ENCODE measurements at places on chromosomes 2 and 18.

GRCh38 chr2:47179388-47179787 is 24.3 kb upstream of the STPG4 start:
- no peak for DNase-seq

- no peak for DNase-seq
Measured at GRCh38 chr2:224645722-224646121, 60.6 kb upstream of the CUL3 start.

GRCh38 chr2:8219631-8220355 is 462.1 kb upstream of the ID2 start:
- no peak for DNase-seq

GRCh38 chr2:71554028-71554705 is 100.8 kb downstream of the DYSF start:
- DNase-seq = no peak

GRCh38 chr18:12101266-12101665 is 7.6 kb downstream of the ANKRD62 start:
- no peak for DNase-seq

DNA sequence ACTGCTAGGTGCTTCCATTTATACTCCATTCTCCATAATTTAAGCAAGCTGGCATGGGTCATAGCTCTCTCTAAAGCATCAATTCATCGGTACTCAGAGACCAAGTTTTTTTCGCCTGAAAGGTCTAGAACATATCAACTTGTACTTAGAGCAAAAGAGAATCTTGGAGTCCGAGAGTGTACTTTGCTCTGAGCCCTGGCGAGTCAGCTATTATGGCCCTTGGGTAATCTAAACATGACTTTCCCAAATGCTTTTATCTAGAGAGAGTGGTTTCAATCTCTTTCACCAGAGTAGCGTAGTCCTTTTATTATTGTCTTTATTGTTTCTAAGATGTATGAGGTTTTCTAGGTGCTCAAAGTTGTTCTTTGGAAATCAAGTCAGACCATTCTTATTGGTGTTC is 34.4 kb downstream of the MAIP1 start:
- DNase-seq = no peak

DNA sequence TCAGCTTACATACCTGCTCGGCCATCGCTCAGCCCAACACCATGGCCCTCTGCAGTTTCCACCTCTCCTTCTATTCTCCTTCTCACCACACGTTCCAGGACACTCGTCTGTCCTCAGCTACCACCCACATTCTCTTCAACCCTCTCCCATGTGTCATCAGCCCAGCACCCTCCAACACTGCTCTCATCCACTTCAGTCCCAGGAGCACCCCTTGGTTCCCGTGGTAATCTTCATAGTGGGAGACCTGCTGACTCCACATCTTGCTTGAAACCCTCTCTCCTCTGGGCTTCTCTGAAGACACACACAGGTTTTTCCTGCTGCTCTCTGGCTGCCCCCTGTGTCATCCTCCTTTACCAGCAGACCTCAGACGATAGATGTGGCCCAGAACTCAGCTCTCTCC is 228.7 kb downstream of the GBX2 start:
- no peak for DNase-seq

DNA sequence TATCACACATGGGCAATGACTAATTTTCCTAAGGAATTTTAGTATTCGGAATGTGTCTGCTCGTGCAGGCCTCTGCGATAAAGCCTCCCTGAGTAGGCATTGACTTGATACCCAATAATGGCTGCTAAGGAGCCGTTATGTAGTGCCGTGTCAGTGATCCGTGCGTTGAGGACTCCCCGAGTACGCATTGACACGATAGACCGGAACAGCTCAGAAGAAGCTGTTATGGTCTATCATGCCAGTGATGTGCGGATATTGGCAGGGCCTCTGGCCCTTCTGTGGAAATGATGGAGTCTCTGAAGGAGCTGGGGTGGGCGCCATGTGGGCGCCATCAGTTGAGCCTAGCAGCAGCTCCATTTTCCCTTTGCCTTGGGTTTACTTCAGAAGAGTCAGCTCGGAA is 29.1 kb downstream of the ZEB2 start:
- DNase-seq = no peak

- no peak for DNase-seq
Measured at GRCh38 chr2:241001413-241002274, 3.2 kb downstream of the SNED1 start.

- no peak for DNase-seq
Measured at GRCh38 chr18:31447530-31448191, at the start of gene DSG3. TSS of gene DSG3 (plus strand) at chr18:31447741. CDS start at chr18:31447878, 137 bp downstream.

DNA sequence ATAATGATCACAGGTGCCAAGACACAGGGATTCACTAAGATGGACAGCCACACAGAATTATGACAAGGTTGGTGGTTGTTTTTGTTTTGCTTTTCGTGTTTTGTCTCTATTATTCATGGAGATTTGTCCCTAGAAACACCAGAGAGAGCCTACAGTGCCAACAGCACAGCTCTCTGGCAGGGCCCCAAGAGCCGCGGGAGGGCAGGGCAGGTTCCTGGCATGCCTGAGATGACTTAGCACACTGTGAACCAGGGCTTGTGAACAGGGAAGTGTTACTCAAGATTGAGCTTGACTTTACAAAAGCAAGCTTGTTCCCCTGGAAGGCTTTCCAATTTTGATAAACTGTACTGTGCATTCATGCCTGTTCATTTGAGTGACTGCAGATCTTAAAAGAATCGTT is 437.4 kb upstream of the SALL3 start:
- DNase-seq = no peak

DNA sequence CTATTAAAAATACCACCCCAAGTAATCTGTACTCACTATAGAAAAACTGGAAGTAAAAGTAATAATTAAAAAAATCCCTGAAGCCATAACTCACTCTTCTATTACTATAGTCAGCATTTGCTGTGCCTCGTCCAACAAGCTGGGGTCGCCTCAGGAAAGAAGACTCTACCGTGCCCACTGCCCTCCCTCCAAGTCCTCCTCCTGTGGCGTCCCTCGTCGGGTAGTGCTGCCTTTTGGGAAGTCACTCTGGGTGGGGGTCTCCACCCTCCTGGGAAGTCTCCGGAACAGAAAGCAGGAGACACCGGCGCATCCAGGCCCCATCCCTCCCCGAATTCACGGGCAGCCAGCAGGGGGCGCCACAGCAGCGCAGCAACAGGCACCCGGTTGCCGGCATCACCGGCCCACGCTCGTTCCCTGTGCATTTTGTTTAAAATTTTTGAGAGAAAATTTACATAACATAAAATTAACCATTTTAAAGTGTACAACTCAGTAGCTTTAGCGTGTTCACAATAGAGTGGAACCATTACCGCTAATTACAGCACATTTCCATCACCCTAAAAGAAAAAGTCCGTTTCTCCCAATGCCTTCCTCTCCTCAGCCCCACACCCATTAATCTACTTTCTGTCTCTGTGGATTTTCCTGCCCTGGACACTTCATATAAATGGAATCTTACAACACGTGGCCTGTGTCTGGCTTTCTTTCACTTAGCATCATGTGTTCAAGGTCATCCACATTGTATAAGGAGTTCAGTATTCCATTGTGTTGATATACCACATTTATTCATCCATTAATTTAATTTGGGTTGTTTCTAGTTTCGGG is 62.2 kb downstream of the ADNP2 start:
- DNase-seq = peak; percentile 55

GRCh38 chr2:142180820-142181533 is 50.2 kb upstream of the LRP1B start:
- DNase-seq = no peak

DNA sequence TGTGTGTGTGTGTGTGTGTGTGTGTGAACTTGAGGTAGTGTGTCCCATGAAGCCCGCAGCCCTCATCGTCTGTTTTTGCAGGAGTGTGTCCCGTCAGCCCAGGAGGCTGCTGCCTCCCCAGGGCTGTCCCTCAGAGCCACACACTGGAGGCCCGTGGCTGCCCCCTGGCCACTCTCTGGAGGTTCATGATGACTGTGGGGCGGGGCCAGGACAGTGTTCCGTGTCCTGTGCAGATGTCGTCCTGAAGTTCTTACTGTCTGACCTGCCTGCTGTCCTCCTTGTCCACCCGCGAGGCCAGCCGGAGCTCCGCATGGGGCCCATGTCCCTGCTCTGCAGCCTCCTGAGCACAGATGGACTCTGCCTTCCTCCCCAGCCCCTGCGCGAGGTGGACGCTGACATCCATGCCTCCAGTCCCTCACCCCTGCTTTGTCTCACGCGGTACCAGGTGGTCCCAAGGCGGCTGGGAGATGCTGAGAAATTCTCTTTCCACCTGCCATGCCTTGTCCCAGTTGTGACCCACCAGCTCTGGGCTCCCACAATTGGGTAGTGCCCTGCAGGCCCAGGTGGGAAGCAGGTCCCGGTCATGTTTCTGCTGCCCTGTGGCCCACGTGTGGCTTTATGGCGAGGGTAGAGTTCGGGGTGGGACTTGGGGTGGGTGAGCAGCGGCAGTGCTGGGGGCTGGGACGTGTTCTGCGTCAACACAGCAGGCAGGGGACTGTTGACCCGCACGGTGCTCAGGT is 92.8 kb downstream of the NFATC1 start:
- no peak for DNase-seq

DNA sequence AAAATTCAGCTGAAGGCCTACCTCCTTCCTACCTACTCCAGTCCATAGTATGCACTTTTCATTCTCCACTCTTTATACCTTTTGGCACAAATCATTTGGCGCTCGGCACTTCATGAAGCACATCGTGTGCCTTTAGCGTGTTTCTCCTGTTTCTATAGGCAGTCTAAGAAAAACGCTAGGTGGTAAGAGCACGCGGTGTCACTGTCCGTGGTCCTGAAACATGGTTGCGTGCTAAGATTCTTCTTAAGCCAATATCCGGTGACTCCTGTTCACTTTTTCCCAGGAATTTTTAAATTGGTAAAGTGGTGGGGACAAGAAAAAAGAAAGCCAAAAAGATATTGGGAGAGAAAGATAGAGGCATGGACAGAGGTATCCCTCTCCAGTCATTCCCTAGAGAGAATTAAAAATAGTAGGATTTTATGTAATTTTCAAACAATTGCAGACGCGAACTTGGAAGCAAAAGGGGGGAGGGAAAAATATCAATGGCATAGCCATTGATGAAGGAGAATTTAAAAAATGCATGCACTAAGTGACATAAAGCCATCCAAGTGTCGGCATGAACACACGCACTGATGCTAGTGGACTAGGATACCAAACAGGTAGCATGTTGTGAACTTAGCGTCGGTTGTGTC is 1.4 kb upstream of the CTNNA2 start:
- DNase-seq = no peak

DNA sequence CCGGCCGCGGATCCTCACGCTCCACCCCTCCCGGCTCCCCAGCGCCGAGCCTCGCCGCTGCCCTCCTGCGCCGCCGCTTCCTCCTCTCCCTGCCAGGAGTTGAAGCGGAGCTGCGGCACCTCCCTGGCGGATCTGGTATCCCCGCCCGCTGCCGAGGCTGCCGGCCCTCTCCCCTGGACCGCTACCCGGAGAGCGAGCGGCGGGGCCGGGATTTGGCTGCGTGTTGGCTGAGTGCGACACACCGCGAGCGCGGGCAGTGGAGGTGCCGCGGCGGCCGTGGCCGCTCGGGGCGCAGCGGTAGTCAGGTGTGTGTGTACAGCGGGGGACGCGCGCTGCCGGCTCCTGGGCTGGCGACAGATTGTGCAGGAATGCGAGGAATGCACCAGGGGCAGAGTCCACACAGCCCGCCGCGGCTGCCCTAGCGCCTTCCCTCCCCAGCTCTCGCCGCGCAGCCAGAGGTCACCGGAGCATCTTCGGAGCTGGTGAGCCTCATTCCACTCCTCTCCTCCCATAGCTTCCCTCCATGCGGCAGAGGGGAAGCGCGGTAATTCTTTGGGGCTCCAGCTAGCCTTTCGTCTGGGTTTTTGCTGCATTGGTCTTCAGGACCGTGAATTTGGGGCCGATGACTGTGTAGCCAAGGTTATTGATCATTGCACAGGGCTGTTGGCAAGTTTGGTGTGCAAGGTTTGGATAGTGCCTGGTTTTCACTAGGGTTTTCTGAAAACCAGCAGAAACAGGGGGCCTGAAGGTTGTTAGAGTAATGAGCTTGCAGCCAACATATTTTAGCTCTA is 1.3 kb downstream of the PKP4 start:
- DNase-seq = peak; percentile 52

- no peak for DNase-seq
Measured at GRCh38 chr2:213253162-213253561, 31.1 kb upstream of the SPAG16 start.

GRCh38 chr2:107137706-107138105 is 251.7 kb upstream of the ST6GAL2 start:
- DNase-seq = no peak

- no peak for DNase-seq
Measured at GRCh38 chr2:240836781-240837467, 16.9 kb upstream of the KIF1A start.

GRCh38 chr18:72869226-72870185 is 1.7 kb upstream of the NETO1 start:
- DNase-seq = no peak

DNA sequence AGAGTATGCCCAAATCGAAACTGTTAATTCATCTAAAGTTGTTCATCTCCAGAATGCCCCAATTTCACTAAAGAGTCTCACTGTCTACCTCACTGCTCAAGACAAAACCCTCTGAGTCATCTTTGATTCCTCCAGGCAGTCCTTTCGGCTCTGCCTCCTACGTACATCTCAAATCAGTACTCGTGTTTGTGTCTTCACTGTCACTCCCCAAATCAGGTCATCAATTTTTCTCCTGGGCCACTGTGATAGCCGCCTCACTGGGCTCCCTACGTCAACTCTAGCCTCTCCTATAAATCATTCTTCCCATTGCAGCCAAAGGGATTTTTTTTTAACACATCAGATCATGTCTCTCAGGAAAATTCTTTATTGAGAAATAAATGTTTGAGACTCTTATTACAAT is 42.1 kb upstream of the TTC39C start:
- no peak for DNase-seq

GRCh38 chr18:3761266-3761665 is 311.3 kb downstream of the TGIF1 start:
- DNase-seq = no peak

DNA sequence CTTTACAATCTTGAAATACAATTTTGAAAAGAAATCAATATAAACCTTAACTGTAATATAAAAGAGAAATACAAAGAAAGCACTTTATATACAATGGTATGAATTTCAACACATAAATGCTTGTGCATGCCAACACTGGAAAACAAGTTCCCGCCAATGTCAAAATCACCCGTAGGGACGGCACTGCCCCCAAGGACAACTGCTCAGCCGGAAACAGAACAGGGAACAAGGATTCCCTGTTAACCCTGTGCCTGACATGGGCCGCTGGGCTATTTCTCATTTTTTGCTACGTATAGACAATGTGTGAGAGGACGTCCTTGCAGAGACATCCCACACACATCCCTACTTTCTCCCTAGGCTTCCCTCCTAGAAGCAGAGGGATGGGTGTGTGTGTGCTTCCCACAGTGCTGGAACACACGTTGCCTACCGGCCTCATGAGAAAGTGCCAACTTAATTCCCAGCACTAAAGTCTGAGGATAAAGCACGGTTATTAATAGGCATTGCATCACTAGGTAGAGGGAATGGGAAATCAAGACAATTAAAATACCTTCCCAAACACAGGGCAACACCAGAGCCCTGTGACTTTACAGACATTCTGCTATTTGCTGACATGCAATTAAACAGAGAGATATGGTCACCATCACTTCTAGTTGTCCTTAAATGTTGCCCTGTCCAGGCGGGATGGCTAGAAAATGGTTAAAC is 14.4 kb downstream of the AFG3L2 start:
- DNase-seq = no peak

- no peak for DNase-seq
Measured at GRCh38 chr2:121001641-121002040, 266.0 kb downstream of the GLI2 start.
